NCI-H1694 treated with DMSO at 0.1 percent for 48 hours (cell line): ENCODE measurements at places on chromosomes 11 and 22.

DNA sequence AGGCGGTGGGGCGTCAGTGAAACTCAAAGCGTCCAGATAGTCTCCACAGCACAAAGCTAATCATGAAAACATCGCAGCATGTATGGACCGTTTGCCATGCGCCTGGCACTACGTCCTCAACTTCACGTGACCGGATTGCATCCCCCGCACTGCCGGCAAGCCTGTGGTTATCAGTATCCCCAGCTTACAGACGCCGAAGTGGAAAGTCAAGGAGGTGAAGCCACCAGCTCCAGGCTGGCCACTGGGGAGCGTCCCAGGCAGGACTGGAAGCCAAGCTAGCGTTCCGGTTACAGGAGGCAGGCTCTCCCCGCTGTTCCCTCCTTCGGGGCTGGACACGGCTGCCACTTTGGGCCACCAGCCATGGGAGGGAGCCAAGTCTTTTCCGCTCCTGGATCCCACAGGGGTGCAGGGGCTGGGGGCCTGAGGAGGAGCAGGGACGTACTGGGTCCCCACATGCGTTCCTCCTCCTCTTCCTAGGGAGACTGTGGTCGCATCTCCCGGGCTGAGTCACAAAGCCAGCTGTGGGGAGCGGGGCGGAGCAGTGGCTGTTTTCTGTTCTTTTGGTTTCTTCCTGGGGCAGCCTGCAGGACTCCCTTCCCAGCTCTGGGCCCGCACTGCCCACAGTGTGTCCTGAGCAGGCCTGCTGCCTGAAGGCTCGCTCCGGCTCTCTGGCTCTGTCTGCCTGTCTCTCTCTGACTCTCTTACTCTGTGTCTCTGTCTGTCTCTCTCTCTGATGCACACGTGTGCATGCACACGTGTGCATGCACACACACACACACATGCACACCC, 4.3 kb upstream of the OSBPL5 start:
- no peak for DNase-seq

- DNase-seq = no peak
Measured at GRCh38 chr11:12560861-12561260, 113.4 kb upstream of the TEAD1 start.

DNA sequence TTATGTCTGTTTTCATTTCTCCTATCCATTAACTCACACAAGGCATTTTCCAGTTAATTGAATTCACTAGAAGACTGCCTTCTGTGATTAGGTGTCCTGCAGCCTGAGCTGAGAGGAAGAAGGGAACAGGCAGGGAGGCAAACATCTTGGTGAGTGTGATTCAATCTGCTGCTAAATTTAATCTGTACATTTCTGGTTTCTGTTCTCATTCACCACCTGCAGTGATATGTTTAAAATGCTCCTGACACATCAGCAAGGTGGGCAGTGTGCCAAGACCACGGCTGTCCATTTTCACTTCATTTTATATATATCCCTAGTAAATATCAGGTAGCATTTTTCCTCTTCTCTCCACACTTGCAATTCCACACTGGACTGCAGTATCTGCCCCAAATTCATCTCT, 416.5 kb downstream of the TMEM135 start:
- DNase-seq = no peak

- DNase-seq = no peak
Measured at GRCh38 chr11:128405714-128406662, 181.4 kb downstream of the ETS1 start.

DNA sequence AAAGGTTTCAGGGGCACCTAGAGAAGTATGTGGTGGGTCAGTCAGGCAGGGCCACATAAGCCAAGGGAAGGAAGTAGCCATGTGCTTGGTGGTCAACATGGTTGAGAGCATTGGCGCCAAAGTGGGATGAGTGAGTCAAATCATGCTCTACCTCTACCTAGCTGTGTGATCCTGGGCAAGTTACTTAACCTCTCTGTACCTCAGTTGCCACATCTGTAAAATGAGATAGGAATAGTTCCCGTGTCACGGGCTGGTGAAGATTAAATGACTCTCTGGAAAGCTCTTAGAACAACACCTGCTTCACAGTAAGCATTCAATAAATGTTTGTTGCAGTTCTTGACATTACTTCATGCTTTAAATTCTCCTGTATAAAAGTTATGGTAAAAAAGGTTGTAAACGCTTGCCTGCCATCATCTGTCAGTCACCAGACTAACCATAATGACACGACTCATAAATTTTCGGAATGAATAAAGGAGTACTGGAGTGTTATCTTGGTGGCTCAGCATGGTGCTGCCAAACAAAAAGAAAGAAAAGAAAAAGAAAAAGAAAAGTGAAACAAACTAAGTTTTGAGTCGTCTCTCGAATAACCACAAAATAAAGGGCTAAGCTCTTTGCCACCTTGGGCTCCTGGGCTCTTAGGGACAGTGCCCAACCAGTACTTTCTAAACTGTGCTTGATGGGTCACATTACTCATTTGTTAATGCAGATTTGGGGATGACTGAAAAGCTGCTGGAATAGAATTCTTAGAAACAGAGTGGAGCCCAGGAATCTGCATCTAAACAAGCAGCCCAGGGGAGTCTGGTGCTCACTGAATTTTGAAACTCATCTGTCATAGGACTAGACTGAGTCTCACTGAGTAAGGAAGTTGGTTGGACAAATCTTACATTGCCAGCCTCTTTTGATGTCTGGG, 107.6 kb downstream of the LDLRAD3 start:
- no peak for DNase-seq
